LNCaP clone FGC (cell line): ENCODE measurements at places on chromosomes 1 and 21.

DNA sequence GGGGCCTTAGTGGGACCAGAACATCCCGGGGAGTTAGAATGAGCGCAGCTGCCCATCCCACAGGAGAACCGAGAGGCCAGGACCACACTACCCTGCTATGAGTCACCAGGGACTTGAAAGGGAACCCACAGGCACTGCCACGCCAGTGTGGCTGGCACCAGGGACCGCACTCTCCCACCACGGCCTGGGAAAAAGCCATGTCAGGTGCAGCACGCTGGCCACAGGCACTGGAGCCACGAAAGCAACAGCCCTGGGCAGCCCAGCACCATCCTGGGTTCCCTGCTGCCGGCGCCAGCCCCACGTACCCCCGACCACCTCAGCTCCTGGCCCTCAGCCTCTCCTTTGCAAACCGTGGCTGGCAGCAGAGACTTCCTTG, 14.1 kb upstream of the TMEM240 start:
- DNase-seq = no peak

- DNase-seq = no peak
Measured at GRCh38 chr1:162305969-162306368, 70.7 kb downstream of the SPATA46 start.

- no peak for DNase-seq
Measured at GRCh38 chr1:206674745-206675175, 9.9 kb upstream of the MAPKAPK2 start.

- DNase-seq = peak; percentile 72
Measured at GRCh38 chr1:61692155-61692800, 32.7 kb downstream of the TM2D1 start.

- no peak for DNase-seq
Measured at GRCh38 chr1:232456714-232457113, 173.2 kb downstream of the SIPA1L2 start.

DNA sequence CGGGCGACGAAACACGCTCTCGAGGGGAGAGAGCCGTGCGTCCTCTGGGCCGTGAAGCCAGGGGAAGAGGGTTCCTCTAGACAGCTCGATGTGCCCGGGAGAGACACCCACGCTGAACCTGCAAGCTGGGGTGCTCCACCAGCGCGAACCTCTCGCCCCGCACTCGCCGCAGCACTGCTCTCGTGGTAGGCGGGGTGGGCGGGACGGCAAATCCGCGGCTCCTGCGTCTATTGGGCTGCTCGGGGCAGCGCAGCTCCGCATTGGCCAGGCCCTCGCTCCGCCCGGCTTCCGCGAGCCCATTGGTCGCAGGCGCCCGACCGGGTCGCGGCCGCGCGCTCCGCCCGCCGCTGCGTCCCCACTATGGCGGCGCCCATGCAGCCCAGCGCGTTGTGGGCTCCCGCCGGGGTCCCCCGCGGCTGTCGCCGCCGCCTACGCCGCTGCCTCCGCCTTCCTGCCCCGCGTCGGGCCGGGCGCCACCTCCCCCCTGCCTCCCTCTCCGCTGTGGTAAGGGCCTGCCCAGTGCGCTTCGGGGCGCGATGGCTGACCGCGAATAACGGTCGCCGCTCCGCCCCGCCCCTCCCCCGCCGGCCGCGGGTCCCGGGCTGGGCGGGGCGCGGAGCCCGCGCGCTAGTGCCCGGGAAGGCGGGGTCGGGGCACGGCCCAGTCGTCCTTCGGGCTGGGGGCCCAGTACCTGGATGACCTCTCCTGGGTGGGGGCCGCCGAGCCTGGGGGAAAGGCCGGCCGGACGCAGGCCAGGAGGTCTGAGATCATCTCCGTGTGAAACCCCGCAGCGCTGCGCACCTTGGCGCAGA, at the start of gene ST3GAL3:
TSS of gene ST3GAL3 (plus strand) at position 347 of the 812 bp plus-strand sequence. CDS start 28,727 bp downstream, outside the sequence.
- peak; percentile 66 for DNase-seq

DNA sequence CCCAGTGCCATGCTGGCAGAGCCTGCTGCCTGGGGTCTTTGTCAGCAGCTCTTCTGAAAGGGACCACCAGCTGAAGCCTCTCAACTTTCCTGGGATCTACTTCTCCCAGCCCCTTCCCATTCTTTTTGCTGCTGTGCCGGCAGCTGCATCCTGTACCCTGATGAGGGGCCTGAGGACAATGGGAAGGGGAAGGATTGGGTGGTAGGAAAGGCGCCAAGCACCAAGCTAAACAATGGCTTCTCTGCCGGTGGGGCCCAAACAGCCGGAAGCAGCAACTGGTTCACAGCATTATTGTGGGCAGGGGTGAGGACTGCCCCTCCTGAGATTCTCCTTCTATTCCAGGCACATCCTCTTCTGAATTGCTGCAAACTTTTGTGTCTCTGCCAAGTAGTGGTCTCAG, 5.0 kb upstream of the EFCAB14 start:
- no peak for DNase-seq

- DNase-seq = no peak
Measured at GRCh38 chr1:164188497-164188896, 370.5 kb upstream of the PBX1 start.

- DNase-seq = no peak
Measured at GRCh38 chr1:91557039-91557690, 56.5 kb downstream of the CDC7 start.

- no peak for DNase-seq
Measured at GRCh38 chr1:167166690-167167075, 54.0 kb upstream of the POU2F1 start.

DNA sequence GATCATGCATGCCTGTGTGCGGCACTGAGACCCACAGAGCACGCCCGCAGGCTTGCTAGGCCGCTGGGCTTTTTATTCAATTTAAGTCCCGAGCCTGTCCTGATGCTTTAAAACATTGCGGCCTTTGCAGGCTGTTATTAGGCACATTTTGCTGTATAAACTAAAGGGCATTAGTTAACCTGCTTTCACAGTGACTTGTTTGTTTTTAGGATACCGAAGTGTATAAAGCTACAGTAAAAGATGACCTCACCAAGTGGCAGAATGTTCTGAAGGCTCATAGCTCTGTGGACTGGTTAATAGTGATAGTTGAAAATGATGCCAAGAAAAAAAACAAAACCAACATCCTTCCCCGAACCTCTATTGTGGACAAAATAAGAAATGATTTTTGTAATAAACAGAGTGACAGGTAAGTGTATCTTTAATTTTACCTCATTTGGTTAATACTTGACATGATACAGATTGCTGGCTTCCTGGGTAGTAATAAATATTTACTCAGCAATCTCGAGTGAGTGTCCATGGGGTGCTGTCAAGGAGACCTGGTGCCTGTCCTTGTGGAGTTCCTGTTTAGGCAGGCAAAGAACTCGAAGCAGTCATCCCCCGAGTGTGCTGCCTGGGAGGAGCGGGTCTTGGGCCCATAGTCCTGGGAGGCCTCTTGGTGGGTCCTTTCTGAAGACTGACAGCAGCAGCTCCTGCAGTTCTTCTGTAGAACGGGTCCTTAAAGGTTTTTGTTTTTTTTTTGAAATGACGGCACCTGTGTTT, 40.1 kb downstream of the TRAPPC10 start:
- peak; percentile 38 for DNase-seq

DNA sequence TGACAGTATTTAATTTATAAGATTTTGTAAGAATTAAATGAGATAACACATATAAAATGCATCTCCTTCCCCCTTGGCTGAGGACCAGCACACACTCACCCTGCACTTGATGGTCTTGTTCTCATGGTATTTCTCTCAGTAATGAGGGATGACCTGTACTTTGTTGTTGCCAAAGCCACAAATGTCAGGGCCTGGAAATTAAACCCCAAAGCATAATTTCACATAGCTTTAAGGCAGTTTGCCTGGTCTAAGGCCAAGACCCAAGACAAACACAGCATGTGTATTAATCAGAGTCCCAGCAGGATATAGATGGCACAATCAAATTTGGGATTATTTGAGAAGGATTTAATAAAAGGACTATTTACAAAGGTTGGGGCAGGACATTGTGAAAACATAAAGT, 48.6 kb upstream of the EPS15 start:
- peak; percentile 96 for DNase-seq

DNA sequence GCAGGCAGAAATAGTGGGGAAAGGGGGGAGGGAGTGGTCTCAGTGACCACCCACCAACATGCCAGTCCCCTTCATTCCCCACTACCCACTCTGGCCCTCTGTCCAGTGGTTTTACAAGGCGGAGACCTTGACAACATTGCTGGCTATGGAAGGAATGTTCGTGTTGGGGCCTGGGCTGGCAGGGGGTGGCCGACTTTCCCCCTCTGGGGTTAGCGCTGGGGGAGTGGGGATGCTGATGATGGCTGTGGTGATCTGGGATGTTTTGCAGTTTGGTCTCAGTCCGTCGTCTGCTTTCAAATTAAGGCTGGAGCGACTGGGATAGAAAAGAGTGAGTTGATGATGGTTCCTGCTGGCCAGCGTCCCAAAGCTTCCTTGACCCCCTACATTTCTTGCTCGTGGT, 20.3 kb downstream of the DDX20 start:
- no peak for DNase-seq

DNA sequence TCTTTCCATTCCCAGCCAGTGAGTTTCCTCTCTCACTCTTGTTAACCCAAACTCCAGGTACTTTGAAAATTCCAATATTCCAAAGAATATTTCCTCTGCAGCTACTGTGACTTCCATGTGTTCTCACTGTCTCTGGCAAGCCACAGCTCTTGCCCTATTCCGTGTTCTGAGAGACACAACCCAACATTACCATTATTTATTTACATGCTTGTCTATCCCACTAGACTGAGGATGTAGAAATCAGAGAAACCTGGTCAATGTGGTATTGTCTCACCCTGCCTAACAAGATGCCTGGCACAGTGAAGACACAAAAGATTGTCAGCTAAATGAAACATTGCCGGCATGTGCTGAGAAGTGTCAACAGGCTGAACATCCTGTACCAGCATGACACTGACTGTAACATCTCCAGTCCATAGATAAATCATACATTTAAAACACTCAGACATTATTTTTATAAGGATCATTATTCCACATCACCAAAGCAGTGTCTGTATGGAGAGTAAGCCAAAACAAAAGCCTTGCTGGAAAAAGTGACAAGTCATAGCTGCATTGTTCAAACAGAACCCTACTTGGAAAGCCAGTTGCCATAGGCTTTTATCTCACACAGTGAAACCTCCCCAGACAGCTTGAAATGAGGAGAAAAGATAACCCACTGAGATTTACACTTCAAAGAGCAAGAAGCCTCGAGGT, 72.3 kb downstream of the SIPA1L2 start:
- DNase-seq = no peak

DNA sequence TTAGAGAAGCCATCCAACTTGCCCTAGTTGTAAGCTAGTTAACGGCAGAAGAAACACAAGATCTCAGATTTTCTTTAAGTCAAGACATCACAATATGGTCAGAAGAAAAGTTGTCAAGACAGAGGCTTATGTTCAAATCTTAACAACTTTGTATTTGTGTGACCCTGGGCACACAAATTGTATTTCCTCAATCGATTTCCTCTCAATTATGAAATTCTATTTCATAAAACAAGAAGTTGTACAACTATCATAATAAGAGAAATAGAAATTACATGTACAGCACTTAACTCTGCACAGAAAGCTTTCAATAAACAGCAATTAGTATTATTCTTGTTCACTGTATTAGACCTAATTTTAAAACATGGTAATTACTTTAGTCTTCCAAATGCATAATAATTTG, 62.9 kb upstream of the SDC3 start:
- no peak for DNase-seq

GRCh38 chr1:30023339-30024022, 699.9 kb downstream of the MATN1 start:
- DNase-seq = no peak

- no peak for DNase-seq
Measured at GRCh38 chr1:200415789-200416593, 6.2 kb upstream of the ZNF281 start.

DNA sequence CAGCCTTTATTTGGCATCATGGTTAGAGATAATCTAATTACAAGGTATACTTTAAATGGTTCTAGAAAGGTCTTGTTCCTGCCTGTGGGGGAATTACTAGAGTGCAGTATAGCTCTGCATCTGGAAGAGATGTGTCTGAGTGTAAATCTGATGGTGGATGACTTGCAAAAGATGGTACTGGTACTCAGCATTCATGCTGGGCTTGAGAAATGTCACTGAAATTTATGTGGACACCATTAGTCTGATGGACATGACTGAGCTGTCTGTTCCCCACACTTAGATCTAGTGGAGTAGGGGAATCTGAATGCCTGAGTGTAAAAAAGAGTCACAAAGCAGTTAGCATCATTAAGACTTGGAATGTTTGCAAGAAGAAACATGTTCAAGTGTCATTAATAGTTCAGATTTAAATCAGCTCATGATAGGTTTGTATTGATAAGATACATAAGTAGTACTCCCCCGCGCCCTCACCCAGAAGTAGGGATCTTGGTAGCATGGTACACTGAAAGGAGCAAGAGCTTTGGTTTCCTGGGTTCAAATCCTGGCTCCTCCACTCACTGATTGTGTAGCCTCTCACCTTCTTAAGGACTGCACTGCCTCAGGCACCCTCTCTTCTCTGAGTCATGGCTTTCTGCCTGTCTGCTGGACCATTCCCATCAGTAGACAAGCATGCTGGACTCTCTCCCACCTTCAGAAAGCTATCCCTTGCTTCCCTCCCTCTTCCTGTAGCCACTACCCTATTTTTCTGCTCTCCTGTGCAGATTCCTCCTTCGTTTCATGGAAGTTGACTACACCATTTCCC, 292.9 kb downstream of the NFIA start:
- no peak for DNase-seq

- DNase-seq = no peak
Measured at GRCh38 chr1:117698398-117699160, 92.7 kb downstream of the TENT5C start.

- DNase-seq = no peak
Measured at GRCh38 chr21:45250914-45251634, 36.6 kb downstream of the POFUT2 start.

DNA sequence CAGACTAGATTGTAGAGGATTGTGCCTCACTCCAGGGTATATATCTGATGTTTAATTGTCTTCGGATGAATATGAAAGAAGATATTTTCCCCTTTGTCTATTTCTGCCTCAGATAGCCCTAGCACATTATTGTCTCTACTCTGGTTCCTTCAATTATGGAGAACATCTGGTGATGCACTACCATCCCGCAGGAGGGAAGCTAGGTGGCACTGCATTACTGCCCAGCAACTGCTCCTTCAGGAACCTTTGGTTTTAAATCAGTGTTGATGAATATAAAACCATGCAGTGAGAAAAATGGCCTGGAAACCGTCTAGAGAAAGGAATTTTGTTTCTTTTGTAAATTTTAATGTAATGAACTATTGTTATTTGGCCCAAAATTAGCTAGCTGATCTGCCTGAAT, 68.5 kb downstream of the GPR88 start:
- peak; percentile 11 for DNase-seq

GRCh38 chr21:42398436-42399028, 2.7 kb upstream of the TMPRSS3 start:
- DNase-seq = no peak
